ENCODE measurements at places on chromosomes 6 and 20.

DNA sequence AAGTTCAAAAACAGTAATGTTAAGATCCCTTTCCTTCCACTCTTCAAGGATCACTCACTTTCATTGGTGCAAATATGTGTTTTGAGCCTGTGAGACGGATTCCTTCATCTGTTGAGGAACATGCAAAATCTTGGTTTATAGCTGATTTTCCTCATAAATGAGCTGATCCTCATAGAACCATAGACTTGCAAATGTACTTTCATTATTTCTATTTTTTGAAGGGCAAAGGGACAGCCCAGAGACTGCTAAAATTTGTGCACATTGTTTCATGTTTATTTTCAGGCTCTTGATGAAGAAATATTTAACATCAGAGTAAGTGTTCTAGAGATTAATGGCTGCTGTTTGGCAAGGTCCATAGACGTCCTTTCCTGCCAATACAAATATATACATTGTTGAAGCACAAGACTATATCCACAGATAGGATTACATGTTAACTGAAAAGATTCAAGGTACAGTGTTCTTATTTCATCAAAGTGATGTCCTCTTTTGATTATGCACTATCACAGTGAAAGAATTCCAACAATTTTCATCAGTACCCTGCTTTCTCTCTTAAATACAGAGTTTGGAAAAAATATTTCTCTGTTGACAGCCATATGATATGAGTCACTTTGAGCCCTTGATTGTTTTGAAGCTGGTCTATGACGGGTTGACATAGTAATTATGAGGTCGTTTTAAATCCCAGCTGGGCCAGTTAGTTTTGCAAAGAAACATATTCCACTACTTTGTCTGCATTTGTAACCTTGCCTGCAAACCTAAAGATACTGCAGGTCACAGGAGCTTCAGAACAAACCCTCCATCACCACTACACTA, 95.7 kb downstream of the FILIP1 start:
- no peak for DNase-seq

DNA sequence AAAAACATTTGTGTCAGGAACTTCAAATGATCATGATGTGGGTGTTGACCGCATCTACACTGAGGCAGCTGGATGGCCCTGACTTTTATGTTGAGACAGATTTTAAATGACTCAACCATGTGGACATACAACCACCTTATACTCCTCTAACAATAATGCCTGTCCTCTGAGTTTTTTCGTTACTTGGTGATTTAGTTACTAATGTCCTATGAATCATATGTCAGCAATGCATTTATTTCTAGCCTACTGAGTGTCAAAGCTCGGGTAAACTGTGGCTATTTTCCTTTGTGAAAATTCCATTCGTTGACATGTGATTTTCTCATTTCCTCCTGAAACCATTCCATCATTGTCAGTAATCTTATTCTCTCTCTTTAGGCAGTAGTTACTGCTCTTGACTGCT, 38.9 kb upstream of the NKX2-4 start:
- no peak for DNase-seq

DNA sequence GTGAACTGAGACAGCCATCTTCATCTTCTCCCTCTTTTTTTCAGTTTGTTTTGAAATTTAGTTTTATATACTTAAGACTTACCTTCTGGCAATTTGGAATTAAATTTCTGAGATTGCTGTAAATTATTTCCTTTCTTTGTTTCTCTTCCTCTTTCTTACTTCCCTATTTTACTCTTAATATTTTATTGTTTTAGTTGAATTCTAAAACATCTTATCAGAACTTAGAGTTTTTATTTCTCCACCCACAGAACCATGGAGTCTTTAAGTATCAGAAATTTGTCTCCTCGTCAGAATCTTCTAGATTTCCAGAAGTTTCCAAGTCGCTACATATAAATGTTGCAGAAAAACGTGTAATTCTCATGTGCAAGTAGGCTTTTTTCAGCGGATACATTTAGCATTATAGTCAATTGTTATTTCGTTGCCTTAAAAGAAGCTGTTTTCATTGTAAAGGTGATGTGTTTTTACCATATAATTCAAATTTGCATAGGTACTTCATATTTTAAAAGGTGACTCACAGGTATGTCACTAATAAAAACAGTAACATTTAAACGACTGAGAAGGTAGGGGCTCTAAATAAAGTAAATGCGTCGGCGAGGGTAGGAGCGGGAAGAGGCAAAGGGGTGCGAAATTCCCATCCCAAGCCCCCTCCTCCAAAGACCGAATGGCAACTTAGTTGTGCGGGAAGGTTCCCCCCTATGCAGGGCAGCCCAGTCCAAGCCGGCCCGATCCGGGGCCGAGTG, 866 bp upstream of the MYO6 start:
- no peak for DNase-seq

- DNase-seq: no peak
Measured at GRCh38 chr6:92864966-92865555, 554.3 kb downstream of the EPHA7 start.

DNA sequence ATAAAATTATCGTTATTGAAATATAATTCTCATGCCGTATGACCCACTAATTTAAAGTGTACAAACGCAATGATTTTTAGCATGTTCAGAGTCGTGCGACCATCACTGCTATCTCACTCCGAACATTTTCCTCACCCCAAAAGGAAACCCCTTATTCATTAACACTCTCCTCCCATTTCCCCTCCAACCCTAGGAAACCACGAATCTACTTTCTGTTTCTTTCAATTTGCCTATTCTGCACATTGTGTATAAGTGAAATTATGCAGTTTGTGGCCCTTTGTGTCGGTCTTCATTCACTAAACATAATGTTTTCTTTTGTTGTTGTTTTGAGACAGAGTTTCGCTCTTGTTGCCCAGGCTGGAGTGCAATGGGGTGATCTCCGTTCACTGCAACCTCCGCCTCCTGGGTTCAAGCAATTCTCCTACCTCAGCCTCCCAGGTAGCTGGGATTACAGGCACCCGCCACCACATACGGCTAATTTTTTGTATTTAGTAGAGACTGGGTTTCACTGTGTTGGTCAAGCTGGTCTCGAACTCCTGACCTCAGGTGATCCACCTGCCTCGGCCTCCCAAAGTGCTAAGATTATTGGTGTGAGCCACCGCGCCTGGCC, 99.7 kb upstream of the ZNF217 start:
- DNase-seq: no peak

Measured in activated CD8-positive, alpha-beta memory T cell treated with anti-CD3 and anti-CD28 coated beads for 1 hour (primary cell).